Stimulated activated CD4-positive, alpha-beta T cell treated with anti-CD3 and anti-CD28 coated beads, Interleukin-15, amount 100 ng/mL, for 48 hours (primary cell): ENCODE measurements at places on chromosomes 6 and 20.

- no peak for DNase-seq
Observed at GRCh38 chr6:89239338-89239737, 22.2 kb upstream of the GABRR1 start.

DNA sequence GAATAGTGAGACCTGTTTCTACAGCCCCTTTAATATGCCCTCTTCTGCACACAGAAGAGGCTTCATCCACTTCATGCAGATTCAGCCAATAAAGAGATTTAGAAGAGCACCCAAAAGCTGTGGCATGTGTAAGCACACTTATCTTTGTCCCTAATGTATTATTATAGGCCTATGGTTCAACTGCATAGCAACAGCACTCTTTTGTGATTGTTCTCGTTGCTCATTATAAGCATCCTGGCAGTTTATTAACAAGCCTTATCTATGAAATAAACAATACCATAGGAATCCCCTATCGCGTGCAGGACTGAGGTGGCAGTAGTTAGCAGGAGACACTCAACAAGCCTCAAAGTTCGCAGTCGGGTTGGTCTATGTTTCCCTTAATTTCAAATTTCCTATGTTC, 138.5 kb upstream of the BEND6 start:
- DNase-seq = no peak

DNA sequence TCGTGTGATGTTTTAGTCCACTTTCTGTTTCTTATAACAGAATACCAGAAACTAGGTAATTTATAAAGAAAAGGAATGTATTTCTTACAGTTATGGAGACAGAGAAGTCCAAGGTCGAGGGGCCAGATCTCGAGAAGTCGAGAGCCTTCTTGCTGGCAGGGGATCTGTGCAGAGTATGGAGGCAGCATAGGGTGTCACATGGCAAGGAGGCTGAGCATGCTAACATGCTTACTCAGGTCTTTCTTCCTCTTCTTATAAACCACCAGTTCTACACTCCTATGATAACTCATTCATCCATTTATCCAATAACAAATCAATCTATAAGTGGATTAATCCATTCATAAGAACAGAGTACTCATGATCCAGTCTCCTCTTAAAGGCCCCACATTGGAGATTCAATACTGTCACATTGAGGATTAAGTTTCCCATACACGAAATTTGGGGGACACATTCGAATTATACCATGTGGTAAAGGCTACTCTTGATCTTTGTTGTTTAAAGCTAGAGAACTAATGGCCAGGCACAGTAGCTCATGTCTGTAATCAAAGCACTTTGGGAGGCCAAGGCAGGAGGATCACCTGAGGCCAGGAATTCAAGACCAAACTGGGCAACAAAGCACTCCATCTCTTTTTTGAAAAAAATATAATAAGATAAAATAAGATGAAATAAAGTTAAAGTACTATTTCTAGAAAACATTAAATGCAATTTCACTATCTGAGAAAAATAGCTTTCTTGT, 2.1 kb downstream of the GOPC start:
- DNase-seq = no peak

GRCh38 chr6:153015094-153015640, 12.7 kb upstream of the MTRF1L start:
- no peak for DNase-seq

- no peak for DNase-seq
Observed at GRCh38 chr20:6525447-6526303, 241.8 kb upstream of the BMP2 start.

DNA sequence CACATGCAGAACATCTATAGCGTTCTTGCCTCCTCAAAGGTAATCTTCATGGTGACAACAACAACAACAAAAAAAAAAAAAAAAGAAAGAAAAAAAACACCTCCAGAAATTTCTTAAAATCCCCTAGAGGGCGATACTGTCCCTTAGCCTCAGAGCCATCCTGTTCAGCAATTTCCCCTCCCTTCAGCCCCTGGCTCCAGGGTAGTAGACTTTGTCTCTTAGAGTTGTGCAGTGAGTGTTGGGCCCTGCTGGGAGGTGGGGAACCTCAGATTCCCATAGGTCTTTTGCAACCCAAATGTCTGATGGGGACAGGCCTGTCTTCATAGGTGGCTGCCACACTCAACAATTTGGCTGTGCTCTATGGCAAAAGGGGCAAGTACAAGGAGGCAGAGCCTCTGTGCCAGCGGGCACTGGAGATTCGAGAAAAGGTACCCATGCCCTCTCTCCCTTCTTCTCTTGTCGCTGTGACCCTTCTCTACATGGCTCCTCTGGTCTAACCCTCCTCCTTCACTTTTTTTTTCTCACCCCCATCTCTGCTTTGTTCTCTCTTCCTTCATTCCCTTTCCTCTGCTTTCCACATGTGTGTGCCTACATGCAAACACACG, 6.0 kb upstream of the PTK7 start:
- no peak for DNase-seq

DNA sequence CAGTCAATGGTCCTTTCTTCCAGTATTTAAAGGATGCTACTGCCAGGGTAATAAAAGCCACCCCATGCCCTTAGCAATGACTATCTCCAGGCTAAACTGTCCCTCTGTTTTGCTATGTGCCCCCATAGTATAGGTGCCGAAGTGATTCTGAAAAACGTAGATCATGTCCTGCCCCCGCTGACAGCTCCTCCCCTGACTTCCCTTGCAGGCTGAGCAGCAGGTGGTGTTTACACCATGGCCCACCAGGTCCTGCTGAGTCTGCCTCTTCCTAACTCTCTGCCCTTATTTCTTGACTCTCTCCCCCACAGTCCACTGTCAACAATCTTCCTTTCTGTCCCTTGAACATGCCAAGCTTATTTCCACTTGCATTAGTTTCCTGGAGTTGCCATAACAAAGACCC, 352.5 kb upstream of the TSHZ2 start:
- no peak for DNase-seq

- DNase-seq = no peak
Observed at GRCh38 chr20:40538131-40538530, 150.9 kb downstream of the MAFB start.

GRCh38 chr6:150745896-150746295, 119.6 kb upstream of the MTHFD1L start:
- DNase-seq = no peak

DNA sequence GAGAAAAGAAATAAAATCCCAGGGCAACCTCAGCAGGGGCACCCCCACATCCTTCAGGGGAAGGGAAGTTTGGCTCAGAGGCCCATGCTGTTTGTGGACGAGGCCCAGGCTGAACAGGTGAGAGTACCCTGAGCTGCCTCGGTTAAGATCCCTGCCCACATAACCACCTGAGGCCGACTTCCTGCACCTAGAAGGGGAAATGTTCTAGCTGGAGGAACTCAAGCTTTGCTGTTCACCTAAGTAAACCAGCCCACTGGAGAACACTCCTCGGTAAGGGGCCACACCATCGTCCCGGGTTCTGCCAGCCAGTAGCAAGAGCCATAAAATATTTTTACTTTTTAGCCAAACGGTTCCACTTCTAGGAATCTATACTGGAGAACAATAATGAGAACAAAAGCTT, 88.2 kb downstream of the SLC23A2 start:
- DNase-seq = no peak

DNA sequence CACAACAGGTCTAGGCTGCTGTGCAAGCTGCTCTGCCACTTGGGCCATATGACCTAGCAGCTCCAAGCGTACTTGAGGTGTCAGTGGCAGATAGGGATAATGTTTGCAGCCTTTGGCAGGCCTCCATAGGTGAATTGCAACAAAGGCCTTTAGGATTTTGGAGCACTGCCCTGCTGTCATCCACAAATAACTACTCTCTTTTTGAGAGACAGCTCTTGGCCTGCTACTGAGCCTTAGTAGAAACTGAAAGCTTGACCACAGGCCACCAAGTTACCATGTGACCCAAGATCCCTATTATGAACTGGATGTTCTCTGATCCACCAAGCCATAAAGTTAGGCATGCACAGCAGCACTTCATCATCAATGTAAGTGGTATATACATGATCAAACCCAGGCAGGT, 29.9 kb downstream of the FBXO30 start:
- no peak for DNase-seq

DNA sequence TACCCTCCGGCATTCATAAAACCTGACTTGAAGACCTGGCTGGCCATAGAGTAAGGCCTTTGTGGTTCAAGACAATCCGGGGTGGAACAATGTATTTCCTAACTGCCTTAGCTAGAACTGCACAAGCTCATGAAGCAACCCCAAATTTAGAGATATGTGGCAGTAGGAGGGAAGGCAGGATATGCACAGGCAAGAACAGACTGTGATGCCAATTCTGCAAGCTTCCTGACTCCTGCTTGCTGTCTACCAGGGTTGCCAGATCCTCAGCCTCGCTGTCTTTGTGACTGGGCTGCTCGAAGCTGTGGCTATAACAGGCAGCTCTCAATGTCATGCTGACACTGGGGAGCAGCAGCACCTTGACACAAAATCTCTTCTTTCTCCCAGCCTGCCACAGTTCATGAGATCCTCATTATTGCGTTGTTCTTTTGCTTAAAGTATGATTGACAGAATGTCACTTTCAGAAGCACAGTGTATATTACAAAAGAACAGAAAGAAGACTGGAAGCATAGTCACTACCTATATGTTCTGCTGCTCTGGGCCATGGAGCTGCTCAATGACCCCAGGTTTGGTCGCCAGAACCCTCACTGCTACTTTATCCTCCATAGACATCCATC, 18.3 kb upstream of the SHLD1 start:
- DNase-seq = no peak

- no peak for DNase-seq
Observed at GRCh38 chr20:48901326-48901725, 20.2 kb upstream of the ARFGEF2 start.

GRCh38 chr20:36092398-36093024, 62.0 kb upstream of the EPB41L1 start:
- no peak for DNase-seq

- DNase-seq = no peak
Observed at GRCh38 chr6:45075246-45075645, 252.9 kb upstream of the RUNX2 start.
